Brain (organoid and tissue), 16 donors: ENCODE measurements at places on chromosomes 16 and 17.

DNA sequence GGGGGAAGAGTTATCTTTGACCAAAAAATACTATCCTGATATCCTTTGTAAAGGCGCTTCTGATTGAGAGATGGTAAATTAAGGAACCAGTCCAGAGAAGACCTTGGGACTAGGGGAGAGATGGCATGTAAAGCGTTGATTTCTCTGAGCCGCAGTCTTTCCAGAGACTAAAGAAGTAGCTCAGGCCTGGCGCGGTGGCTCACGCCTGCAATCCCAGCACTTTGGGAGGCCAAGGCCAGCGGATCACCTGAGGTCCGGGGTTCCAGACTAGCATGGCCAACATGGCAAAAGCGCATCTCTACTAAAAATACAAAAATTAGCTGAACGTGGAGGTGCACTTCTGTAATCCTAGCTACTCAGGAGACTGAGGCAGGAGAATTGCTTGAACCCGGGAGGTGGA, 625 bp upstream of the CENPT start:
- no peak for DNase-seq

GRCh38 chr16:21300309-21301167, 22.4 kb upstream of the CRYM start:
- peak; percentile 97 for DNase-seq

DNA sequence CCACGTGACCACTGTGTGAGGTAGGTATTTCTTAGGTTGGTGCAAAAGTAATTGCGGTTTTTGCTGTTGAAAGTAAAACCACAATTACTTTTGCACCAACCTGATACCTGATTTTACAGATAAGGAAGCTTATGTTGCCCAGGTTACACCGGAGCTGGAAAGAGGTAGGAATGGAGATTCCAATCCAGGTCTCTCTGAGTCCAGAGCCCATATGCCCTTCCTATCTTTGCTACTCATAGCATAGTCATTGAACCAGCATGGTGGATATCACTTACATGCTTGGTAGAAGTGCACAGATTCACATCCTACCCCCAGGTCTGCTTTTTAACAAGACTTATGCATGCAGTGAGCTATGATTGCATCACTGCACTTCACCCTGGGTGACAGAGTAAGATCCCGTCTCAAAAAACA, 61.8 kb downstream of the ARSG start:
- no peak for DNase-seq

DNA sequence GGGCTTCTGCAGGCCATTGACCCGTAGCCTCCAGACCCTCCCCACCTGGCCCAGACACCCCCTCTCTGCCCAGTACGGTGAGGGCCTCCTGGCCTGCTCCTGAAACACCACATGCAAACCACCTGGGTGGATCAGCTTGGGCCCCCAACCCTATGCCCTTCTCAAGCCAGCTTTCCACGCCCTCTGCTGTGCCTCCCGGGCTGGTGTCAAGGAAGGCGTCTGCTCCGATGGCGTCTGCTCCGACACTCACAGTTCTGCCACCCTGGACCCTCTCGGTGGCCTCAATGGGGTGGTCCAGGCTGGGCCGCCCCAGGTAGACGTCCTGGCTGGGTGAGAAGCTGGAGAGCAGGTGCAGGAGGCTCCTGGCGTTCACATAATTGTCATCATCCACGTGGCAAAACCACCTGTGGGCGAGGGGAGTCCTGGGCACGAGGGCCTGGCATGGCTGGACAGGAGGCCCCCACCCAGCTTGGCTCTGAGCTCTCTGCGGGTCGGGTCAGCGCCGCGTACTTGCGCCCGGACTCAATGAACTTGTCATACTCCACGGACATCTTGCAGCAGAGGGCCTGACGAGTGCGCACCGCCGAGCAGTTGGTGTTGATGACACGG, 1.4 kb downstream of the RFNG start:
- DNase-seq = no peak

- DNase-seq = no peak
Measured at GRCh38 chr17:80632046-80632581, 87.5 kb downstream of the RPTOR start.

DNA sequence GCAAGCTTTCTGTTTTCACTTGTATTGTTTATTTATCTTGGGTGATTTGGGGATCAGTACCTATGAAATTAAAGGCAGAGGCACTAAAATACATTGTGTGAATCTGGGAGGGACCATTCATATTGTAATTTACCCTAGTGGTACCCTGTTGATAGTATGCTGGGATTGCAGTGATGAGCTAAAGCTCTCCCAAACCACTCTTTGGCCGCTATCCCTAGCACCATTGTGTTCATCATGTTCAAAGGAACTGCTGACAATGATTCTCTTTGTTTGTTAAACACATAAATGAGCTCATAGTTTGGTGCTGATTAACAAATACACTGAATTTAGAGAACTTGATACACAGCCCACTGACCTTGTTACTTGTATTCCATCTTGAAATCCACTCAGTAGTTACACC, 1469.8 kb downstream of the CDH11 start:
- peak; percentile 14 for DNase-seq

DNA sequence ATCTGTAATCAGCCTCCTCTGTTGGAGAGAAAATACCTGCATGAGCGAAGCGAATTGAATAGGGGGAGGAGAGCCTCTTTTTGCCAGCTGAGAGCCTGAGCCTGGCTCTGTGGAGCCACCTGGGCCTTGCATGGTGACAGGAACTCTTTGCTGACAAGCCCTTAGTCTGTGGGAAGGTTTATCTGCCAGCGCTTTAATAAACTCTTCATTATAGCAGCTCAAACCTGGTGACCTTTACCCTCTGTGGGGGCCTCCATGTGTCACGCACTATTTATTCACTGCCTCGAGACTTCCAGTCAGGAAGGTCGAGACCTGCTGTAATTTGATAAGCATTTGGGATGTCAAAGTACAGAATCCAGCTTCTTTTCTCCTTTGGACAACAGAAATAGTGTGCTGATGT, 282.6 kb downstream of the CBLN1 start:
- DNase-seq = no peak
